ENCODE measurements at places on chromosomes 2 and 18. TPM values are rescaled to one million over a fixed set of nuclear protein-coding genes. Genes with fewer than 3 reads are reported as not detected.

The KCNK3 gene
- total RNA-seq: not detected

The DGKD gene
- total RNA-seq: 7.6 TPM

GRCh38 chr18:8339952-8340351 lies 269.3 kb upstream of the RAB12 start:
- no peak for DNase-seq

GRCh38 chr2:207408086-207408794 lies 121.5 kb upstream of the CREB1 start:
- no peak for DNase-seq

DNA sequence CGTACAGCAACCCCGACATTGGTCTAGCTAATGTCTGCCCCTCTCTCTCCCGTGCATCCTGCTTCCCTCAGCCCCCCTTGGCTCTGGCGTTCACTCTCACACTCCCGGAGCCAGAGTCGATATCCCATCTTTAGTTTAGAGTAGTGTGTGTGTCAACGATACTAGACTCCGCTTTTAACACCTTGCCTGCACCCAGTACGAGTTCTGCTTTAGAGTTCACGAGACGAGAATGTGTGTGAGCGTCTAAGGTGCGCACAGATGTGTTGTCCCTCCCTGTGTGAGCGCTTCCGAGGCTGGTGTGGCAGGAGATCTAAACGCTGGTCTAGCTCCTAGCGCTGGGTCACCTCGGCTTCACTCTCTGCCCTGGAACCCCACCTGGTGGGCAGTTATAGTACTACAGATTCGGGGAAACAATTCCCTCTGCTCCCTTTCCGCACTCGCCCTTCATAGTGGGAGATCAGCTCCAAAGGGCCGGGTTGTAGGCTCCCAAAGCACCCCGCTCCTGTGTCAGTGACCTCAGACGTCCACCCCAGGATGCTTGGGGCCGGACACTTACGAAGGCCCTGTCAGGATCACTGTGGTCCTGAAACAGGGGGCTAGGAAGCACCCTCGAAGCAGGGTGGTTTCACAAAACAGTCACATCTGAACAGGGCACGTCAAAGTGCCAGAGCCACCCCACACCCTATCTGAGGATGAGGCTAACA lies 2.6 kb upstream of the CYP26B1 start:
- peak; percentile 88 for DNase-seq
